ENCODE measurements at places on chromosomes 2 and 18.
A peak's percentile ranks its signal among the peaks of the same experiment; 100 is the strongest.

DNA sequence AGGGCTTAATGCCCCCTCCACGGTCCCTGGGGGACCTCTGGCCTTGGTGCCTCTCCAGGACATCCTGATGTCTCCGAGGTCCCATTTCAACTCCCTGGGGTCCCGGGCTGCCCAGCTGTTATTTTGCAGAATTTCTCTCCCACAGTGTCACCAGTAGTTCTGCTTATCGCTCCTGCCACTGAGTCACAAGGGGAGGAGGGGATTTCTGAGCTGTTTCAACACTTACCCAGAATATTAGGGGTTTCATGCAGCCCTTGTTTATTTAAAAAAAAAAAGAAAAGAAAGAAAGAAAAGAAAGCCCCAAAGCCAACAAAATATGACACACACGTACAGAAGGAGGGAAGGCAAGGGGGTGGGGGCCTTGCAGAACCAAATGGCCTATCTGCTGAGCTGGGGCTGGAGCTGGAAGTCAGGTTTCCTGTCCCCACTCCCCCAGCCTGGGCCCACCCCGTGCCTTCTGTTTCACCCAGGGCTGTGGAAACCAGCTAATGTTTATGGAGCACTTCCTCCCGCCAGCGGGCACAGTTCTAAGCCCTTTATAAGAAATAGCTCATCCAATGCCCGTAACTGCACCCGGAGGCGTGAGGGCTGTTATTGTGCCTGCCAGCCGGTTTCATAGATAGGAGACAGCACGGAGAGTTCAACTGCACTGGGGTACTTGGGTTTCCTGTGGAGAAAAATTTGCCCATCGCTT is 8.4 kb upstream of the ARID5A start:
- DNase-seq: no peak

DNA sequence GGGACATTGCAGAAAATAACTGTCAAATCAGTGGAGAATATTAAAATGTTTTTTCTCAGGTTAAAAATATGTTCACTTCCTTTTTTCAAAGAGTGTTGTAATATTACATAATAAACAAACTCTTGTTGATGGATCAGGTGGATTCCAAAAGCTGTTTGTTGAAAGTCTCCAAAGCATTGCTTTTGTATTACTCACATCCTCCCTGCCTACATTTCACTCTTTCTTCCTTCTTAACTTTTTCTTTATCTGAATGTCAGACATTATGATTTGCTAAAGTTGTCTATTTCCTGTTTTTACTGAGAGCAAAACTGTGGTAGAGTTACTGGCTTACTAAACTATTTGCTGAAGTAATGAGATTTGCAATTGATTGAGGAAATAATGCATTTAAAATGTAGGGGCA is 92.1 kb downstream of the CDH19 start:
- no peak for DNase-seq

DNA sequence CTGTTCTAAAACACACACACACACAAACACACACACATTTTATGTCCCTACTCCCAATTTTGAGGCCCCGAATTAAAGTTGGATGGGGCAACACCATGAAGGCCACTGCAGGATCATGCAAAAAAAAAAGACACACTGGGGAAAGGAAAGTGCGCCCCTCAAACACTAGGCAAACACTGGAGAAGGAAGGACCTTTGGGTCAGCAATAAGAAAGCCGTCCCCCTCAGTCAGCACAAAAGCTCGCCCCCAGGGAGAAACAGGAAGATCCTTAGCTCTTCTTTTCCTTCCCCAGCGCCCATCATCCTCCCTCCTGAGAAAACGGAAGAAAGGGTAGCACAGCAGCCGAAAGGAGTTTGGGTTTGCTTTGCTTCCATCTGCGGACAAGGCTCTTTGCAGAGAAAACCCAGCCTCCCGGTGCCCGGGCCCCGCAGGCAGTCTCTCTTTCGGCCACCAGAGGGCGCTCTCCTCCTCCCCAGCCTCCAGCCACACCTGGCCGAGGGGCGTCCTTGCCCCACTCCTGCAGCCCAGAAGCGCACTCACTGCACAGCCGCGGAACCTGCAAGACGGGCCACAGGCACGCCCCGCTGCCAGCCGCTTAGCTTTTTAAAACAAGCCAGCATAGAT is 248.5 kb downstream of the CDH20 start:
- DNase-seq: peak; percentile 76

DNA sequence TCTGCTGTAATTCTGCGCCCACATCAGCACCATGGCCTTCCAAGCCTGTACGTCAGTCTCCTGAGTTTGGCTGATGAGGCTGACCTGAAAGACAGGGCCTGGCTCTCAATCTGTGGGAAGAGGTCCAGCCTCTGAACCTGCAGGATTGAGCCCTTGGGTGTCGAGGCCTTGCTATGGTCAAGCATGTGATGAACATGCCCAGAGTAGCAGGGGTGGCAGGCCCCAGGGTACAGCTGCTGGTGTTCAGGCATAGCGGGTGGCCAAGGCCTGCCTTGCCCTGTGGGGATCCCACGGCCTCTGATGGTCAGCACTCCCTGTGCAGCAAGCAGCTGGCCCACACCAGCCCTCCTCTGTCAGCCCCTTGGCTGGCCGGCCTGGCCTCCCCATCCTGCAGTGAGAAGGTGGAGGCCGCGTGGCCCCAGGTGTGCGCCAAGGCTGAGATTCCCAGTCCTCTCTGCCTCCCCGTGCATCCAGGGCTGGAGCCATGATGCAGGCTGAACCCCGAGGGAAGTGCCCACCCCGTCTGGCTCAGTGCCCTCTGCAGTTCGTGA is 298.4 kb downstream of the NDUFA10 start:
- no peak for DNase-seq

Measured in right lung (tissue), 10 donors.